Placental epithelial cell (primary cell): ENCODE measurements at places on chromosomes 4 and X. TPM values are rescaled to one million over a fixed set of nuclear protein-coding genes. Genes with fewer than 3 reads are reported as not detected.

The SAGE1 gene
- not detected in 2 replicates for total RNA-seq

The ADGRL3 gene
- total RNA-seq, result 5.9 and 7.9 TPM in 2 replicates

The NWD2 gene
- total RNA-seq, result under 0.01 TPM in 2 replicates

The COL4A6 gene
- 67.2 and 84.8 TPM in 2 replicates for total RNA-seq
